Stimulated activated CD4-positive, alpha-beta T cell treated with anti-CD3 and anti-CD28 coated beads, TNF-alpha, amount 100 ng/mL, for 1 hour (primary cell): ENCODE measurements at places on chromosomes 1 and 21.

- no peak for DNase-seq
Observed at GRCh38 chr1:64669098-64669675, 75.7 kb upstream of the RAVER2 start.

DNA sequence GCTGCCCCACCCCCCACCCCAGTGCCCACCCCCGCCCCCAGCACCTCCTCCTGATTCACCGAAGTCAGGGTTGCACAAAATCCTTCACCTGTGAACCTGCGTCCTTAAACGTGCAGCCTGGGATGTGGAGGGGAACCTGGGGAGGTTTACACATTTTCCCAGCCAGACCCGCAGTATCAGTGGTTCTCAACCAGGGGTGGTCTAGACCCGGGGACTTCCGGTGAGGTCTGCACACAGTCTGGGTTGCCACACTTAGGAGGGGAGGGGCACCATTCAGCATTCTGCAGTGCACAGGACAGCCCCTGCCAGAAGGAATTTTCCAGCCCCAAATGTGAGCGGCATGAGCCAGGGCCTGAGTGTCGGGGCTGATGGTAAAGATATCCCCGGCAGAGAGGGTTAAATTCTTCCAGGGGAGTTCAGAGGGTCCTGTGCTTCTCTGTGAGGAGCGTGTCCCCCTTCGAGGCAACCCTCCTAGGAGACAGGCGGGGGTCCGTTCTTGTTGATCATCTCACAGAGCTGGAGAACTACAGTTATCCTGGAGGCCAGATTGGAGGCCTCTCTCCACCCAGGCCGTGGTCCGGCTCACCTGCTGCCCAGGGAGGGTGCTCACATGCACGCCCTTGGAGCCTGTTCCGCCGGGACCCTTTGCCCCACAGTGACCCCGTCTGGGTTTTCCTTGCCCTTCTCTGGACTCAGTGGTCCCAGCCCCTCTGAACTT, 113.6 kb downstream of the SIK1 start:
- DNase-seq: no peak

DNA sequence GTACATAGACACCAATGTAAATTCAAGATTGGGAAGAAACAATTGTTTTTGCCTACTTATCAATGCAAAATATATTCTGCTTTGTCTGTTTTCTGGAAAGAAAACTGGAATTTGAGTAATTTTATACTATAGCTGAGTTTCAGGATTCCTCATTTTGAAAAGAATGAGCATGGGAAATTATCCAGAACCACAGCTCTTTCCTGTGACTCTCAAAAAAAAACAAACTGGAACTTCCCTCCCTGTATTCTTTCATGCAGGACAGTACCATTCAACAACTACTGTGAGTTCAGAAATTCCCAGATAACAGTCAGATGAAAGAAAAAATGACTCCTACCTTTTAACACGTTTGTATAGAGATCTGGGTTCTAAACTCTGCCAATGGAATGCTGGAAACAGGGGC, 372.4 kb downstream of the TGFB2 start:
- no peak for DNase-seq

DNA sequence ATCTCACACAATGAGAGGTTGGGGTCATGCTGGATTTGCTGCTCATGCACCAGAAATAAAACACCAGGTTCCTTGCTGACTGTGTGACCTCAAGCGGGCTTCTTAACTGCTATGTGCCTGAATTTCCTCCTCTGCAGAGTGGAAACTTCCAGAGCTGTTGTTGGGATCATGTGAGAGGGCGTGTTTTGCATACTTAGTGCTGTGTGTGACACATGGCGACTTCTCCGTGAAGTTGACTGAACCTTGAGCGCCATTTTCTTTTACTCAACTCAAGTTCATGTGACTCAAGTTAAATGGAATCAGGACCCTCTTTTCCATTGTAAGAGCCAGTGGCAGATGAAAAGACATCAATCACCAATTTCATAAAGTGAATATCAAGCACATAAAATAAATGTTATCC, 224.0 kb downstream of the KIF26B start:
- no peak for DNase-seq

DNA sequence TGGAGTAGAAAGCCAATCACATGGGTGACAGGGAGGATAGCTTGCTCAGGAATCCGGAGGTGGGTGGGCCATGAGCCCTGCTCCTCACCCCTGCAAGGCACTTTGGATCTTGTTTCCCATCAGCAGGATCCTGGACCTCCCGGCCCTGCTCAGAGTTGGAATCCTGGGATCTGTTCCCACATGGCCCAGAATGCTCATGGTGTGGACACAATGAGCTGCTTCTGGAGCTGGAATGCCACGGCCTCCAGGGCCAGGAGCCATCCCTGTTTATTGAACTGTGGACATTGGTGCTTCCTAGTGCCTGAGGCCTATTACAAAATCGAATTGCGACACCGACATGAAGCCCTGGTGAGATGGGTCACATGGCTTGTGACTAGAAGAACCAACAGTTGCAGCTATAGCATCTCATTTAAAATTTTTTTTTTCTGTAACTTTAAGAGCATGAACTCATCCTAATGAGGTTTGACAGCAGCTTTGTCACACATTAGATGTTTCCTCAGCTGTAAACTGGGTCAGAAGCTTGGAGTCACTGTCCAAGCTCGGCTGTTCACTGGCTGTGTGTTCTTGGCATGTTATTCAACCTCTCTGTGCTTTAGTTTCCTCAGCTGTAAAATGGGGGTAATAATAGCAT, 40.4 kb upstream of the GOLT1A start:
- no peak for DNase-seq

- no peak for DNase-seq
Observed at GRCh38 chr21:45034556-45035476, 39.6 kb upstream of the ADARB1 start.

DNA sequence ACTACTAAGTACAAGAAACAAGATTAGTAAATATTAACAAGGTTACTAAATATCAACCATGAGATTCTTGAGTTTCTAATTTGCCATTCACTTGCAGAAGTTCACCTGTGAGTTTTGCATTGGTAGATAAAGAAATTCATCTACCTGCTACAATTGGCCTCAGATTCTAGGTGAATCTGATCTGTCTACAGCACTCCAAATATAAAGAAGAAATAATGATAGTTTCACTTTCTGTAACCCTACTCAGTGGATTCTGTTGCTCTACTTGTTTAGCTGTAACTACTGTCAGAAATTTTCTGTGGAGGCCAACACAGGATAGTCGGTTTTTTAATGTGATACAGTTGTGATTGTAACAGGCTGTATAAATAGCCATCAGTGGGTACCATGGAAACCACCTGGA, 118.6 kb downstream of the NR5A2 start:
- DNase-seq: no peak

GRCh38 chr1:41924911-41925310, 6.2 kb upstream of the HIVEP3 start:
- no peak for DNase-seq

GRCh38 chr1:54221113-54221834, 21.3 kb downstream of the MRPL37 start:
- DNase-seq: no peak

GRCh38 chr1:18324246-18324645, 156.5 kb upstream of the KLHDC7A start:
- no peak for DNase-seq

- DNase-seq: no peak
Observed at GRCh38 chr1:193118194-193118593, 3.6 kb upstream of the CDC73 start.

DNA sequence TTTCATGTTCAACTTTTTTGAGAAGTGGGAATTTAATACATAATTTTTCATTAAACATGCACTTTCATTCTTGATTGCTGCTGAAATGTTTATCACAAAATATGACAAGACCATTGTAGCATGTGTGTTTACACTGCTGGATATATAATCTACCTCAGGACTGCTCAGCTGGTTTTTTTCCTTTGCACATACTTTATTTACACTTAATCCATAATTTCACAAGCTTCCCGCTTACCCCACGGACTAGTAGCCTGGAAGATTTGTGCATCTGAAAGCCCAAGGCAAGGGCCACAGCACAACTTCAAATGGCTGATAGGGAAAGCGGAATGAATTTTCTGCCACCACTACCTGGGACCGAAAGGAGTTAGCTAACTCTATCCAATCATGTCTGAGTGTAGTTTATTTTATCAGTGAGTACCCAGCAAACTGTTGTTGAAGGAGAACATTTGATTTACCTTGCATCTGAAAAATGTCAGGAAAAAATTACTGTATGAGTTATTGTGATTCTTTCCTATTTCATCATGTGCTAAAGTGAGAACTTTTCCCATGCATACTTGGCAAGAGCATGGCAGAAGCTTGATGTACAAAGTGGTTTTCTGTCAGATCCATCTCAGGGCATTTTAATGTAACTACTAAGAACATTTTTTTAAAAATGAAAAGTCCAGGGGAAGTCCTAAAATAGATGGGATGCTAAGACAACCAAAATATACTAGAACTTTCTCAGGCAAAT, 558.2 kb upstream of the USP24 start:
- DNase-seq: no peak

DNA sequence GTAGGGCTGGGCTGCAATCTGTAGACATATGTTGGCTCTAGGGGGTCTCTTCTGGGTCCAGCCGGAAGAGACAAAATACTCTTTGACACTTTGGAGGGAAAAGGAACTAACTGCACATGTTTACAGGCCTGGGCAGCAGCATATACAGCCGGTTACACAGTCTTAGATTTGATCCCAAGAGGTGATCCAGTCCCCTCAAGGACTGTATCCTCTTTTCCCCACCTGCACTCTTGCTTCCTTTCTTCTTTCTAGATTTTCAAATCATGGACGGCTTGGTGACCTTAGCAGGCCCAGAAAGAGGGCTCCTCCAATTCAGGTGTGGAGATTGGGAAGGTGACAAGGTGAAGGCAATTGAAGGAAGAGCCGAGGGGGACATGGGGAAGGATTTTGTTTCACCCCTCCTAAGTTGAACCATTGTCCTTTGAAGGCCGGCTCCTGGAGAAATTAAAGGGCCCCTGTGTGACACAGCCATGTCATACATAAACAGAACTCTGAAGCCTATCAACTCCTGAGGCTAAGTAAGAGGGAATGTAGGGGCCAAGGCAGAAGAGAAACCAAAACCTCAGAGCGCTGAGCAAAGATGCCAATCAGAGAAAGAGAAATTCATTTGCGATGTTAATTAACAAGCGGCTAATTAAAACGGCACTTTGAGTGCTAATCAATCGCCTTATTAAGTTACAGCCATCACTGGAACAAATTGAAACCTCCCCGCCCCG, 5.9 kb upstream of the BARHL2 start:
- no peak for DNase-seq

DNA sequence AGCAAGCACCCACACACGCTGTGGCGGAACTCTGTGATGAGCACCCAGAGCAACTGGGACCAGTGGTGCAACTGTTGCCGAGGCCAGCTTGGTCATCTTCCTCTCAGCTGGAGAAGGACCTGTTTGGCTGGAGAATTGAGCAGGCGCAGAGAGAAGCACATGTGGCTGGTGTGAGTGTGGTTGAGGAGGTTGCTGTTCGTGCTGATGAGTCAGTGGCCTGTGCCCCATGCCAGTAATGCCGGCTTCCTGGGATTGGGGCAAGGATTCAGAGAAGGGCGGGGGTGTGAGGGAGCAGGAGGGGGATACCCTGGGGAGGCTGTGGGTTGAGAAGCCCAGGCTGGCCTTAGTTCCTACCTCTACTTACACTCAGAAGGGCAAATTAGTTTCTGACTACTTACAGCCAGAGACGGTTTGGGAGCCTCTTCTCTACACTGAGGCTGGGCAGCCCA, 57.5 kb upstream of the EPS8L3 start:
- DNase-seq: no peak

- peak; percentile 50 for DNase-seq
Observed at GRCh38 chr1:205255941-205256780, 28.4 kb downstream of the TMCC2 start.

- DNase-seq: no peak
Observed at GRCh38 chr1:29368936-29369932, 132.9 kb downstream of the PTPRU start.

DNA sequence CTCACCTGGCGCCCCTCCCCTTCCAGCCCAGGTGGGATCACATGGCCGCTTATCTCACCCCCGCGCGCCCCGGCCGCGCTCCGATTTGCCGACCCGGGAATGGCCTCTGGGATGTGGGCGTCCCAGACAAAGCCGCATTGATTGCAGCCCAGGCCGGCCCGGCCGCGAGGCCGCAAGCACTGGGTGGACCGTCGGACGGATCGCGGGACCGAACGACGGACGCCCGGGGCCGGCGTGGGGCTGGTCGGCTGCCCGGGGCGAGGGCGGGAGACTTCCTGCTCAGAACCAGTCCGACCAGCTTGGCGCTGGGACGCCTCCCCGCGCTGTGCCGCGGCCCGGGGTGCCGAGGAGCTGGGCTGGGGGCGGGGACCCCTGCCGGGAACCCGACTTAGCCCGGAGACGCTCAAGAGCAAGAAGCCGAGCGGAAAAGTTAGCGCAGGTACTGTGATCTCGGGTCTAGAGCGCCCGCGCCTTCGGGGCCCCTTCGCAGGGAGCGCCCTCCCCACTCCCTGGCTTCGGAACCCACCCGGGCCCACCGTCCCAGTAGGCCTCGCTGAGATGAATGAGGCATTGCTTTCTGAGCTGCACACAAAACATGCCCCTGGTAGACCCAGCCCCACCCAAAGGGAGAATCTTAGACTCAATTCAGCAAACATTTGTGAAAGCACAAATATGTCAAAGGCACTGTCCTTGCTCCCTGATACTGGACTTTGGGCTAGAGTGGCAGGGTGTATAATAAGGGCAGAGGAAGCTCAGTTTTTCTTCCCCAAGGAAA, 415 bp upstream of the LAD1 start:
- no peak for DNase-seq

DNA sequence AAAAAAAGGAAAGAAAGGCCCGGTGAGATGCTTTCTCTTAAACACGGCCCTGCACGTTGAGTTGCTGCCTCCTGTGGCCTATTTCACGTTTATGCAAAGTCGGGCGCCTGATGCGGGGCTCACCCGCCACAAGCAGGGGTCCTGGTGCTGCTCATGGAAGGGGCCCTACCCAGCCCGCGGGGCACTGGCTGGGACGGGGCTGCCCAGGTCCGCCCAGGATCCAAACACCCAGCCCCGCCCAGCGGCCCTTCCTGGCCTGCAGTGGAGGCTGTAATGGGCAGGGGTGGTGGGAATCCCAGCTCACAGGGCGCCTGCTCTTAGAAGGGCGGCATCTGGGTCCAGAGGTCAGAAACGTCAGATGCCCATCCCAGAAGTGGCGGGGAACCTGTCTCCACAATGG, 1.6 kb downstream of the COL6A2 start:
- DNase-seq: no peak

DNA sequence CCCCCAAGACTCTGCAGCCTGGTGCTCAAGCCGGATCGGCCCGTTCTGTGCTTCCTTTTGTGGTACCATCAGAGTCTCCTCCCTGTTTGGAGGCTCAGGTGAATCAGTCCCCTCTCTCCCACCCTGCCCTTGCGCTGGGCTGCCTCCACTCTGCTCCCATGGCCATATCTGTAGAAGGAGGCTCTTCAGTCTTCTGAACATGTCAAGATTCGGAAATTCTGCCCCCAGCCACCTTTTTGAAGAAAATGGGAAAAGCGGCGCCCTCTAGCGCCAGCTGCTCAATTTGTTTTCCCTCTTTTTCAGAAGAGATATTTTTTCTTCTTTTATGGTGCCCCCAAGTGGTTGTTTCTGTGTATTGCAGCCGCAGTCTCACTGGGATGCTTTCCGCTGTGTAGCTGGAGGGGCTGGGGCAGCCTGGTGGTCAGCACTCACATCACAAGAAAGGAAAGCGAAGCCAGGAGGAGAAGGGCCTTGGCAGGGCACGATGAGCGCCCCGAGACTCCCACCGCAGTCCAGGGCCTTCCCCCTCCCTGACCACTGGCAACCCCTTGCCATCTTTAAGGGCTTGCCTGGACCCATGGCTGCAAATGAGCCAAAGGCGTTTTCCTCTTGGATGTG, 58.4 kb upstream of the CACNA1E start:
- peak; percentile 59 for DNase-seq
